ENCODE measurements at places on chromosomes 6 and 20. TPM values are rescaled to one million over a fixed set of nuclear protein-coding genes. Genes with fewer than 3 reads are reported as not detected.

ELOVL4 gene
- total RNA-seq: 16.9 TPM

CRYBG1 gene
- 154 TPM for total RNA-seq

DNA sequence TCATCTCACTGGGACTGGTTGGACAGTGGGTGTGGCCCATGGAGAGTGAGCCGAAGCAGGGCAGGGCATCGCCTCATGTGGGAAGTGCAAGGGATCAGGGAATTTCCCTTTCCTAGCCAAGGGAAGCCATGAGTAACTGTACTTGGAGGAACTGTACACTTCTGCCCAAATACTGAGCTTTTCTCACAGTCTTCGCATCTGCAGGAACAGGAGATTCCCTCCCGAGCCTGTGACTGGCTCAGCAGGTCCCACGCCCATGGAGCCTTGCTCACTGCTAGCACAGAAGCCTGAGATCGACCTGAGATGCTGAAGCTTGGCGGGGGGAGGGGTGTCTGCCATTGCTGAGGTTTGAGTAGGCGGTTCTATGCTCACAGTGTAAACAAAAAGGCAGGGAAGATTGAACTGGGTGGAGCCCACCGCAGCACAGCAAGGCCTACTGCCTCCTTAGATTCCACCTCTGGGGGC is 10.4 kb upstream of the CALHM5 start:
- H3K36me3 ChIP-seq: no peaks in the 10 kb centered on the region
- no peaks in the 10 kb centered on the region for H3K27me3 ChIP-seq
- DNase-seq: no peak

DNA sequence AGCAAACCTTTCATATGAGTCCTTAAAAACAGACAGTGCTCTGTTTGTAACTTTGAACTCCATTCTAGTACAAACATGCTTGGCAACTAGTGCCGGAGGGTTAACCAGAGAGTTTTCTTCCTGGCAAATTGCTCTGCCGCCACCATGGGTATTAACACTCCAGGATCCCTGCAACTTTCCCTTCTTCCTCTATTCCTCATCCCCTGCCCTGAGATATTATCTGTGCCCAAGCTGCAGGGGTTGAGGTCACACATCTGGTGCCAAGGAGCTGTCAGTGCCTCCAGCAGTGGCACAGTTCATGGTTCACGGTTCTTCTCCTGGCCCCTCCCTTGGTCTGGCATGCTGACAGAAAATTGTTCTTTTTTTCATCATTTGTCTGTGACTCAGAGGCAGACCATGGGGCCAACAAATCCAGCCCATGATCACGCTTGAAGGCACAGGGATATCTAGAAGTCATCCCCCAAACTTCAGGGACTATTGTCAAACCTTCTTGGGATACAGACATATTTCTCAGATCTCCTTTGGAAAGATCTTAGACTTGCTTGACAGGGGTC is 77.5 kb downstream of the ATXN1 start:
- H3K36me3 ChIP-seq: no peaks in the 10 kb centered on the region
- no peaks in the 10 kb centered on the region for H3K27me3 ChIP-seq
- H3K4me3 ChIP-seq: no peak overlapping the region
- H3K4me1 ChIP-seq: peaks cover 41% of the 10 kb centered on the region

SRMS gene
- total RNA-seq: not detected

ARFGAP1 gene
- 37.4 TPM for total RNA-seq

DNA sequence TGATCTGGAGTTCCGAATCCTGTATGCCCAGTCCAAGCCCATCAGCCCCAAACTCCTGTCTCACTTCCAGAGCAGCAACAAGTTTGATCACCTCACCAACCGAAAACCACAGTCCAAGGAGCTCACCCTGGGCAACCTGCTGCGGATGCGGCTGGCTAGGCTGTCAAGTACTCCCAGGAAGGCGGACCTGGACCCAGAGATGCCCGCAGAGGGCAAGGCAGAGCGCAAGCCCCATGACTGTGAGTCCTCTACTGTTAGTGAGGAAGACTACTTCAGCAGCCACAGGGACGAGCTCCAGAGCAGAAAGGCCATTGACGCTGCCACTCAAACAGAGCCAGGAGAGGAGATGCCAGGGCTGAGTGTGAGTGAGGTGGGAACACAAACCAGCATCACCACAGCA is 10.5 kb upstream of the DHX35 start:
- no peaks in the 10 kb centered on the region for H3K27me3 ChIP-seq
- H3K4me3 ChIP-seq: no peak overlapping the region
- H3K36me3 ChIP-seq: peaks cover 61% of the 10 kb centered on the region
- peaks cover 19% of the 10 kb centered on the region for H3K4me1 ChIP-seq
- no peak overlapping the region for H3K27ac ChIP-seq

DNA sequence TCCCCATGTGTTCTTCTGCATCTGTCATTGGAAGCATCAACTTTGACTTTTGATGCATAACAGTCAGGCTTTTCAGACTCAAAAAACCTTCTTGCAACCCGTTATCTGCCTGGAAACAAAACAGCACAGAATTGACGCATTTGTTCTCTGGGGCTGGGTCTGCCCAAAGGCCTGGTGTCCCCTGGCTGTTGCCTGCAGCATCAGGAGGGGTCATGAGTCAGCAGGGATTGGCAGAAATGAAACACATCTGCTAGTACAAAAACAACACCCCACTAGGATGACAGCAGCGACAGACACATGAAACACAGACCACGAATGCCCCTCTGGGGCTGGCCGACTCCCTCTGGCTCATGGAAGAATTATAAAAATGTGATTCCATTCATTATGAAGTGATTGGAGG is 157.6 kb upstream of the INSM1 start:
- peaks cover 38% of the 10 kb centered on the region for H3K27me3 ChIP-seq
- H3K4me1 ChIP-seq: no peaks in the 10 kb centered on the region
- DNase-seq: no peak
- no peak overlapping the region for H3K27ac ChIP-seq

GRCh38 chr20:32585011-32585585 is at the start of gene NOL4L:
Gene NOL4L, minus strand, starts transcription at chr20:32585333. Its CDS starts 443 bp downstream, at chr20:32584890.
- H3K27ac ChIP-seq: peak within 1 kb of the TSS; percentile 61
- H3K36me3 ChIP-seq: no peaks in the 10 kb centered on the region
- peaks cover 91% of the 10 kb centered on the region for H3K27me3 ChIP-seq
- peak within 1 kb of the TSS; percentile 47 for H3K4me3 ChIP-seq
- H3K4me1 ChIP-seq: peaks cover 45% of the 10 kb centered on the region
- no peak for DNase-seq

GRCh38 chr6:166752097-166752496 is 125.0 kb upstream of the RPS6KA2 start:
- peaks cover under 1% of the 10 kb centered on the region for H3K4me1 ChIP-seq
- H3K27me3 ChIP-seq: no peaks in the 10 kb centered on the region
- no peak overlapping the region for H3K27ac ChIP-seq
- no peaks in the 10 kb centered on the region for H3K36me3 ChIP-seq
- no peak overlapping the region for H3K4me3 ChIP-seq
- DNase-seq: no peak

TFB1M gene
- total RNA-seq: 11.3 TPM

- DNase-seq: no peak
- peaks cover 5% of the 10 kb centered on the region for H3K4me1 ChIP-seq
- H3K4me3 ChIP-seq: no peak overlapping the region
- H3K27me3 ChIP-seq: no peaks in the 10 kb centered on the region
These were observed 73.5 kb upstream of the RNF217 start for GRCh38 chr6:124888581-124889371.

- no peaks in the 10 kb centered on the region for H3K36me3 ChIP-seq
- DNase-seq: no peak
- H3K4me3 ChIP-seq: no peak overlapping the region
- no peaks in the 10 kb centered on the region for H3K27me3 ChIP-seq
- H3K27ac ChIP-seq: no peak overlapping the region
These were observed 4.0 kb upstream of the CD93 start for GRCh38 chr20:23090147-23090546.

GRCh38 chr20:58994390-58995159 is 12.5 kb downstream of the CTSZ start:
- H3K4me3 ChIP-seq: no peak overlapping the region
- no peak overlapping the region for H3K27ac ChIP-seq
- H3K27me3 ChIP-seq: no peaks in the 10 kb centered on the region
- no peaks in the 10 kb centered on the region for H3K4me1 ChIP-seq
- DNase-seq: no peak

DNA sequence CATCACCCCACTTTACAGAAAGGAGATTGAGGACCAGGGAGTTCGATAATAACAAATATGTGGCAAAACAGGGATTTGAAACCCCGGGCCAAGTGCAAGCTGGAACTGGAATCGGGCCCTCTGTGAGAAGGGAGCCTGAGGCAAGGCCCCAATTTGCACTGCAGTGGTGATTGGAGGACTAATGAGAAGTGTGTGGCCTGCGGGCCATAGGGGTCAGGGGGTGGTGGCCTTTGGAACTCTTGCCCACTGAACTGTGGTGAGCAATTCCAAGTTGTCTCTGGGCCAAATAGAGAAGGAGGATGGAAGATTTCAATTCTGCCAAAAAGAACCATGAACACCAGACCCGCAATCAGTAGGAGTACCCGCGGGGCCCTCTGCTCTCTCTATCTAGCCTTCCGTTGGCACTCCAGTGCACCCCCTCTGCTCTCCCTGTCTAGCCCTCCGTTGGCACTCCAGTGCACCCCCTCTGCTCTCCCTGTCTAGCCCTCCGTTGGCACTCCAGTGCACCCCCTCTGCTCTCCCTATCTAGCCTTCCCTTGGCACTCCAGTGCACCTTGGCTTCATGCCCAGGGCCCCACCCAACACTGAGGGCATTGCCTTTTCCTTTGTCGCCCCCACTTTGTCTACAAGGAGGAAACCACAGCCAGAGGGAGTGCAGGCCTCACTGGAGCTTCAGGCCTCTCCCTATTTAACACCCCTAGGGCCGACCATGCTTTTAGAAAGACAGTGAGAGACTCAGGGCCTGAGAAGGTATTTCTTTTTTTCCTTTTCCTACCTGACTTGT is 6.0 kb upstream of the PTPRA start:
- H3K27me3 ChIP-seq: no peaks in the 10 kb centered on the region
- no peak for DNase-seq
- H3K36me3 ChIP-seq: peaks cover 33% of the 10 kb centered on the region
- H3K4me3 ChIP-seq: no peak overlapping the region
- H3K4me1 ChIP-seq: peaks cover 23% of the 10 kb centered on the region

DNA sequence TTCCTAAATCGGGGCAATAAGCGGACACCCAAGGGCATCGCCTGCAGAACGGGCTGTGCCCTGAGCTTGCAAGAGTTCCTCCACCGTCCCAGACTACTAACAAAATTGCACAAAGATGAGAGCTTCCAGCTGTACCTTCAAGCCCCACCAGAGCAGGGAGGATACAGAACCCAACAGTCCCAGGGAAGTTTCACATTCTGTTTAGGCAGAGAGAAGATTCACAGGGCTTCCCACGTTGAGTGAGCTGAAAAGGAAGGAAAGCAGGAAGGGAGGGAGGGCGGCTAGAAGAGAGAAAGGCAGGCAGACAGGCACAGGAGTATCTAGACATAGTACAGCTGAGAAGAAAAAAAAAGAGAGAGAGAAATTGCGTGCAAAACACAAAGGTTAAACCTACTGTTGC is 112.6 kb upstream of the AFDN start:
- H3K36me3 ChIP-seq: no peaks in the 10 kb centered on the region
- H3K27ac ChIP-seq: no peak overlapping the region
- H3K27me3 ChIP-seq: no peaks in the 10 kb centered on the region
- no peak for DNase-seq
- H3K4me1 ChIP-seq: no peaks in the 10 kb centered on the region
- H3K4me3 ChIP-seq: no peak overlapping the region

CNKSR3 gene
- 18.8 TPM for total RNA-seq

DNA sequence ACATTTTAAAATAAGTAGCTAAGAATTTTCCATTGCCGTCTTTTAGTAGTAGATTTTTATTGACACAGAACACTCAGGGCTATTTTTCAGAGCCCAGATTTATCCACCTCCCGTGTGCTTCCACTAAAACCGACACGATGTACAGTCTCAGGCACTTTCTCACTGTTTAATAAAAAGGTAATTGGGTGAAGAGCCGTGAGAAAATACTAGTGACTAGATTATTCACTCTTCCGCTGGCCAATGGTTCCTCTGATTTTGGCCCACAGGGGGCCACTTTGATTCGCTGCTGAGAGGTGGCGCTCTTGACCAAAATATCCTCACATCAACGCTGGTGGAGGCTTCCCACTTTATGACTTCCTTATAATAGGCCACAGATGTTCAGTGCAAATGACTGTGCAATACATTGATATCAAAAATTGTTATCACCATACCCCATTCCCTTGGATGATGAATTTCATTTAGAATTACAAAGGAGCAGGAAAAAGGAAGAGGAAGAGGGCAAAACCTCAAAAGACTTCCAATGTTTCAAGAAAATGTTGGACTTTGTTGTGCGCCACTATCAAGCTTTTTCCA is 12.3 kb upstream of the HDDC2 start:
- H3K36me3 ChIP-seq: no peaks in the 10 kb centered on the region
- no peaks in the 10 kb centered on the region for H3K27me3 ChIP-seq
- no peak overlapping the region for H3K27ac ChIP-seq
- peaks cover 4% of the 10 kb centered on the region for H3K4me1 ChIP-seq
- H3K4me3 ChIP-seq: no peak overlapping the region
- DNase-seq: peak; percentile 4

- H3K36me3 ChIP-seq: no peaks in the 10 kb centered on the region
- H3K27me3 ChIP-seq: no peaks in the 10 kb centered on the region
- DNase-seq: no peak
- H3K4me1 ChIP-seq: no peaks in the 10 kb centered on the region
- H3K27ac ChIP-seq: no peak overlapping the region
- H3K4me3 ChIP-seq: no peak overlapping the region
These were observed 28.3 kb downstream of the FYN start for GRCh38 chr6:111844921-111845320.
